ENCODE measurements at places on chromosomes 16 and 17. TPM values are rescaled to one million over a fixed set of nuclear protein-coding genes. Genes with fewer than 3 reads are reported as not detected.

DNA sequence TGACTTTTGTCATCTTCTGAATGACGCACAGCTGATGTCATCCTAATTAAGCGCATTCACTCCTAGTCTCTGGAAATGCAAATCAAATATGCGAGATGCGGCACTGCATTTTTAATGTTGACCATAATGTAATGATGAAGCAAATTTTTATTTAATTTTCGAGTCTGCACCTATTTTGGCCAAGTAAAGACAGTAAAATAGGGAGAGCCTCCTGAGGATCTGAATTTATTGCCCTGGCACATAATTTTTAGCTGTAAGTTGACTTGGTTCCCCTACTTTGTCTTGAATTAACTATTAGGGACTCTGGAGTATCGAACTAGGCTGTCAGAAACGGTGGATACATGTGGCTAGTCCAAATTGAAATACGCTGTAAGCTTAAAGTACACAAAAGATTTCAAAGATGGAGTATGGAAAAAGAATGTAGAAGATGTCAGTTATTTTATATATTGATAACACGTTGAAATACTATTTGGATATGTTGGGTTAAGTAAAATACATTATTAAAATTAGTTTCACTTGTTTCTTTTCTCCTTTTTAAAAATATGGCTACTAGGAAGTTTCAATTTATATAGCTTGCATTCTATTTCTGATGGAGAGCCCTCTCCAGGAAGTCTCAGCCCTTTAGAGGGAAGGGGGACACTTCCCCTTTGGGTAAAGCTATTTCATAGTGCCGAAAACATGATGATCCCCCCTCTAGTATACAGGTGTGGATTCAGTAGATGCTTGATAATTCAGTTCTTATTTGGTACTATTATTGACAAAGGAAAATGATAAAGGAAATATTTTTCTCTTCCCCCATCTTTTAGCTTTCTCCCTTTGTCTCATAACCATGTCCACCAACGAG lies 991 bp downstream of the KPNA2 start:
- ATAC-seq: no peak

- no peak for ATAC-seq
These were observed 292.5 kb downstream of the RBFOX1 start for GRCh38 chr16:7624871-7625766.

DNA sequence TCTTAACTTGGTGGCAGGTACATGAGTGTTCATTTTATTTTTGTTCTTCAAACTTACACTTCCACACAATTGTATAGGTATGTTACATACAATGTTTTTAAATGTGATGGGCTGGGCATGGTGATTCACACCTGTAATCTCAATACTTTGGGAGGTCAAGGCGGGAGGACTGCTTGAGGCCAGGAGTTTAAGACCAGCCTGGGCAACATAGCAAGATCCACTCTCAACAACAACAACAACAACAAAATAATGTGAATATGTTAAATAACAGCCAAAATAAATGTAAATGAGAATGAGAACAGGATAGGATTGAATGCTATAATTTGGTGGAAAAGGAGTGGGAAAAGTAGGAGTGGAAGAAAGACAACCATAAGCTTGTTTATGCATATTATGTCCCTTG lies 2.6 kb downstream of the NSMCE1 start:
- no peak for ATAC-seq

The NPTX1 gene
- total RNA-seq: 2.7 TPM

DNA sequence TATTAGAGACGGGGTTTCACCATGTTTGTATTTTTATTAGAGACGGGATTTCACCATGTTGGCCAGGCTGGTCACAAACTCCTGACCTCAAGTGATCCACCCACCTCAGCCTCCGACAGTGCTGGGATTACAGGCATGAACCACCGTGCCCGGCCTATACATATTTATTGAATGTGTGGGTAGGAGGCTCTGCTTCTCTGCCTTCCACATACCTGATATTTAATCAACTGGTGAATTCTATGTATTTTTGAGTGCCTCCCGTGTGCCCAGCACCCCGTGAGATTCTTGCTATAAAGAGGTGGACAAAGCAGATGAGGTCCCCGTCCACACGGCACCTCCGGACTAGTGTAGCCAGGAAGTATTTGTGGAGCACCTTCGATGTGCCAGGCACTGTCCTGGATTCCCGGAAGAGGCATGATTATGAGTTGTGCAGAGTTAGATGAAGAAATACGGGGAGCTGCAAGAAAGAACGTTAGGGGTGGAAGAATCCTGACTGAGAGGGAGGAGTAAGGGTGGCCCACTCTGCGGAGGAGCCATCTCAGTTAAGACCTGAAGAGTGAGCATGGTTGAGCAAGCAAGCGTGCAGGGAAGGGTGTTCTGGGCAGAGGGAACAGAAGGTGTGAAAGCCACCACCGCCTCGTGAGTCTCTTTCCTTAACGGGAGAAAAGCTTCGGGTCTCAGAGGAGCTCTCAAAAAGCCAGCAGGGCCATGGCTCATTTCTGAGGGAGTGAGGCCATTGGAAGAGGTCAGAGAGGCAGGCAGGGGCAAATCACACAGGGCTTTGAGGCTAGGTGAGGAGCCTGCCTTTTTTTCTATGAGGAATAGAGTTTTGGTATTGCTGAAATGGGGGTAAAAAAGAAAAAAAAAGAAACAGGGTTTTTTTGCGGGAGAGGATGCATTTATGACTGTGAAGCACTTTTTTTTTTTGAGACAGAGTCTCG lies 21.2 kb downstream of the CRISPLD2 start:
- ATAC-seq: no peak

DNA sequence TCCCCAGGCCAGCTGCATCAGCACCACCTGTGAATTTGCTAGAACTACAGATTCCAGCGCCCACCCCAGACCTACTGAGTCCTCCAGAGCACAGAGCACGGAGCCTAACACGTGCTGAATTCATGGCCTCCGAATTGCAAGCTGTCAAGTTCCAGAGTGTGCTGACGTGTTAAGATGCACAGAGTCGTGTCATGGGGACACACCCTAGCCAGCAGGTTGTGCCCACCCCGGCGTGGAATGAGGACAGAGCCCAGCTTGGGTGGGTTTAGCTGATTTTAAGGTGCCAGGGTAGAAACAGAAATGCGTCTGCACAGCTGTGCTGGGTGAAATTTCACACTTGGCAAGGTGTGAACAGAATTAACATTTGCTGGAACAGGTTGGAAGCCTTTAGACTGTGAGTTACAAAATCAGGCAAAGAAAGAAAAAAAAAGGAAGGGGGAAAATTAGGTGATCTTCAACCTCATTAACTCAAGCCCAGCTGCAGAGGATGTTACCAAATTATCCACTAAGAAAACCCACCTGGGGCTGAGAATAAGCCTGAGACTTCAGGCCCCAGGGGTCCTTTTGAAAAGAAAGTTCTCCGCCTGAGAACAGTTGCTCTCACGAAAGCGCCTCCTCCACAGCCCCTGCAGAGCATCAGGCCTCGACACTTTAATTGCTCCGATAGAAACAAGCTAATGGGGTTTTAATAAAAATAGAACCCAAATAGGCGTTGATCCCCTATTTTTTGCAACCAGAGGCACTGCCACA lies 27.1 kb downstream of the GINS3 start:
- no peak for ATAC-seq

DNA sequence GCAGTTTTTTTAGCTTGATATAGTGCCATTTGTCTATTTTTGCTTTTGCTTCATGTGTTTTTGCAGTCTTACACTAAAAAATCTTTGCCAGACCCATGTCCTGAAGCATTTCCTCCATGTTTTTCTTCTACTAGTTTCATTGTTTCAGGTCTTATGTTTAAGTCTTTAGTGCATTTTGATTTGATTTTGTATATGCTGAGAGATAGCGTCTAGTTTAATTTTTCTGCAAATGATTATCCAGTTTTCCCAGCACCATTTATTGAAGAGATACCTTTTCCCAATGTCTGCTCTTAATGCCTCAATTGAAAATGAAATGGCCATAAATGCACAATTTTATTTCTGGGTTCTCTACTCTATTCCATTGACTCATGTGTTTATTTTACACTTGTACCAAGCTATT lies 40.8 kb upstream of the NACA2 start:
- no peak for ATAC-seq

The BCO1 gene
- not detected for total RNA-seq

- no peak for ATAC-seq
These were observed 9.2 kb upstream of the SNN start for GRCh38 chr16:11658896-11659708.

- ATAC-seq: no peak
These were observed 69.9 kb downstream of the RPTOR start for GRCh38 chr17:80614332-80615047.

GRCh38 chr17:78714534-78714933 lies 67.5 kb downstream of the CYTH1 start:
- no peak for ATAC-seq

DNA sequence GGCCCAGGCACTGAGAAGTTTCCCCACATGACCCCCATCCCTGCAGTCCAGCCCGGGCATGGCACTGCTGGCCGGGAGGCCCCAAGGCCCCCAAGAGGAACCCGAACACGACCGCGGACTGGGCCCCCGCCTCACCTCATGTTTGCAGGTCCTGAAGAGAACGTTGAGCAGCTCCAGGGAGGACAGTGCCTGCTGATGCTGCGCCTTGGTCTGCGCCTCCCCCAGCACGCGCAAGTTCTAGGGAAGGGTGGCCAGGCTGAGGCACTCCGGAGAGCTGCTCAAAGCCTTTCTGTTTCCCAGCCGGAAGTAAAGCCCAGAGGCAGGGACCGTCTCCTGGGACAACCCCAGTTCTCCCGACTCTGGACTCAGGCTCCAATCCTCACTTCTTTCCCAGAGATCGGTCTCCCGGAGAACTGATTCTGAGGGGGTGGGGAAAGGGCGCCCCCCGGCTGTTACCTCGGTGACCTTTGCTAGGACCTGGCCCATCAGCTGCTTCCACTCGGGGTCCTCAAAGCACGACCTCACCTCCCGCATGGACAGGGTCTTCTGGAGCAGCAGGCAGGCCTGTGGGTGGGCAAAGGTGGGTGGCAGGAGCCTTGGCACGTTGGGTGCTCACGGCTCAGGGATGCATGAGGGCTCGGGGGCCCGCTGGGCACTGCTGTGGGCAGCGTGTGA lies 13.7 kb downstream of the MYBBP1A start:
- no peak for ATAC-seq

- ATAC-seq: no peak
These were observed 28.3 kb upstream of the SLC38A10 start for GRCh38 chr17:81323411-81323868.

The SSTR5 gene
- total RNA-seq: not detected

The MRPL38 gene
- total RNA-seq: 69.6 TPM

GRCh38 chr16:82452004-82452756 lies 174.6 kb upstream of the CDH13 start:
- ATAC-seq: no peak

- peak; percentile 95 for ATAC-seq
These were observed 41.2 kb downstream of the C16orf87 start for GRCh38 chr16:46789499-46790414.

- no peak for ATAC-seq
These were observed 18.5 kb downstream of the C16orf82 start for GRCh38 chr16:27085182-27085581.

The CALB2 gene
- 2.8 TPM for total RNA-seq

- no peak for ATAC-seq
These were observed 66.9 kb downstream of the RNF213 start for GRCh38 chr17:80327518-80327917.

Measured in gastroesophageal sphincter (tissue), 4 donors.